ENCODE measurements at places on chromosomes 4 and X. TPM values are rescaled to one million over a fixed set of nuclear protein-coding genes. Genes with fewer than 3 reads are reported as not detected.

DNA sequence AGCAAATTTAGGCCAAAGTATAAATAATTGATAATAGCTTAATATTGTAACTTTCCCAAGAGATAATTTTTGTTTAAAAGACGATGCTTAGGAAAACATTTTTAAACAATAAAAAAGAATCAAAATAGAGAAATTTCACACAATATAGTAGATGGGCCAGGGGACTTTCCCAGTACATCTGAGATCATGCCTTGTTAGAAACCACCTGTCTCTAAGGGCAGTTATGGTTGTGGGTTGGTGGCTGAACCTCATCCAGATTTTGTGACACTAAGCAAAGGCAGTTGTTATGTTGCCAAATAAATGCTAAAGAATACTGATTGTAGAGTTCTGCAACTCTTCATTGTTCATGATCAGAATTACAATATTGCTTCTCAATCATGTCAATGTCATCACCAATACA lies 270.6 kb downstream of the BANK1 start:
- DNase-seq = no peak

GRCh38 chr4:130025701-130026100 lies 929.7 kb downstream of the C4orf33 start:
- no peak for DNase-seq

DNA sequence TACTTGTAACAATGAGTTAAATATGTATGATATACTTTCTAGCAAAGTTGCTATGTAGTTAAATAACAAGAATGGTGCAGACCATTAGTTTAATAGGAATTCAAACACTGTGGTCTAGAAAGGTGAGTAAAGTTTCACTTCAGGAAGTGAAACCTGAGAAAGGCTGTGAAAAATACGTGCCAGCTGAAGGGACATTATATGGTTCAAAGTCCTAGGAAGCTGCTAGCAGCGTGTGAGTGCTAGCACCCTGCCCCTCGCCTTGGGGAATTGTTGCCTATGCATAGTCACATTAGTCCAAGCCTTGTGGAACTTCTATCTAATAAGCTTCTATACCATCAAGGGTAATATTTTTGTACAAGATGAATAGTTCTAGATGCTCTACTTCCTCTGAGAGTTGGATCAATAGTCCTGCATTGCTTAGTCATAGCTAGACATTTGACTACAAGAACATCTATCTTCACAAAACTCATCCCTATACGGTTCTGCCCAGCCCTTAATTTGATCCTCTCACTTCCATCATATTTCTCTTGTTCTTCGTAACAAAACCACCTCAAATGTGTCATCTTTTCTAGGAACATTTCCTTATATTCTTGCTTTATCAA lies 45.8 kb upstream of the ARSJ start:
- no peak for DNase-seq

- DNase-seq = no peak
These were observed 46.3 kb upstream of the ARHGEF6 start for GRCh38 chrX:136827026-136827425.

DNA sequence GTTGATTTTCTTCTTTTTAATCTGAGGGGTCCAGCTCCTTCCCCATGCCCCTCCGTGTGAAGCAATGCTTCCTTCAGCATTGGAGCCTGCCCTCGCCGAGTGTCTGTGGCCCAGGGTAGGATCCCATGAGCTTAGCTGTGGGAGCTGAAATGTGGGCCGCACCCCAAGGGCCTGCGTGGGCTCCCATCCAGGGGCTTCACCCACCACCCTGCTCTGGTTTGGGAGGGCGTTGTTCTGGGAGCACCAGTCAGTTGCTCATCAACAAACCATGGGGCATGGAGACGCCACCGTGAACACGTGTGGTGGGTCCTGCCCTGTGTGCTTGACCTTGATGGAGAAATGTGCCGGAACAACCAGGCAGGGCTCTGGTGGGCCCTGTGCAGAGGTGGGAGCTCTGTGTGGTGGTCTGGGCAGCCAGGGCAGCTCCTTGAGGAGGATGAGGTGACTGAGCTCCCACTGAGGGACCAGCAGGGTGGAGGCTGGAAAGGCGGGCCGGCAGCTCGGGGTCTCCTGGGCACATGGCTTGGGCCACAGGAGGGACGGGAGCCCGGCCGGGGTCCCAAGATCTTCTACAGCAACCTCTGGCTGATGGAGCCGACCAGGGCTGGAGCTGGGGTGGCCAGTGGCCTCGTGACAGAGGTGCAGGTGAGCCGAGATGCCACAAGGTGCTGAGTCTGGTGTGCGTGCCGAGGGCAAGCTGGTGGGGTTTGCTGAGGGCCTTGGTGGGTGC lies 39.6 kb upstream of the NKX1-1 start:
- no peak for DNase-seq

GRCh38 chr4:84814094-84814750 lies 152.3 kb downstream of the WDFY3 start:
- no peak for DNase-seq

- no peak for DNase-seq
These were observed 155.0 kb downstream of the RELL1 start for GRCh38 chr4:37531151-37531550.

DNA sequence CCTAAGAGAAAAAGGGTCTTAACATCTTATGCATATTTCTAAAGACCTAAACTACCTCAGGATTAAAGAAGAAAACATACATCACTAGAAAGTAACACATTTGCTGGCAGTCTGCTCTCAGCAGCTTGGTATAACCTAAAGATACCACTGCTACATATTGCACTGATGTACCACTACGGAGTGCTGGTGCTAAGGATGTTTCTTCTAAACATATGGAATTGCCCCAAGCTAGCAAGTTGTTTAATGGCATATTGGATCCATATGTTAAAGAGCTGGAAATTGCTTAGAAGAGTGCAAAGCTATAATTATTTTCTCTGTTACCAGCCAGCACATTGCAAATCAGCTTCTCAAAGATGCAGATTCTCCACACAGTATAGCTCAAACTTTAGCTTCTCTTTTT lies 436.5 kb upstream of the GALNTL6 start:
- DNase-seq = no peak

GRCh38 chr4:121217351-121217750 lies 53.2 kb upstream of the TNIP3 start:
- DNase-seq = no peak

- no peak for DNase-seq
These were observed 9.6 kb downstream of the UBA6 start for GRCh38 chr4:67691328-67691727.

GRCh38 chr4:40621592-40622512 lies 7.8 kb downstream of the RBM47 start:
- no peak for DNase-seq

GRCh38 chr4:77599378-77599777 lies 6.2 kb upstream of the CXCL13 start:
- DNase-seq = peak; percentile 43

DNA sequence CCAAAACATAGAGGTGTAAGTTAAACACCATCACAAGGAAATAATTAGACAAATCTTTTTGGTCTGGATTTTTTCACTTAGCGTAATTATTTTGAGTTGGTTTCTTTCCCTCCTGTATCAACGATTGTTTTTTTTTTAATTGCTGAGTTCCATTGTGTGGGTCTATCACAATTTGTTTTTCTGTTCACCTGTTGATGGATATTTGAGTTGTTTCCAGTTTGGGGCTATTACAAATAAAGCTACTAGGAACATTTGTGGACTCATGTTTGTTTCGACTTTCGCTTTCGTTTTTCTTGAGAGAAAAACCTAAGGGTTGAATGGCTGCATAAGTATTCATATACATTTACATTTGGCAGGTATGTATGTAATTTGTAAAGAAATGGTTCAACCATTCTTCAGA lies 20.4 kb upstream of the FBXW7 start:
- no peak for DNase-seq

GRCh38 chr4:16573206-16573605 lies 325.2 kb downstream of the LDB2 start:
- DNase-seq = no peak

The ADGRG4 gene
- not detected for total RNA-seq

The MUC7 gene
- not detected for total RNA-seq

The C4orf54 gene
- total RNA-seq = not detected

The PCDH19 gene
- total RNA-seq = 34.9 TPM

The PPP1R2C gene
- total RNA-seq = not detected

The ELF4 gene
- 23.6 TPM for total RNA-seq

Data from endothelial cell (in vitro differentiated cells).